ENCODE measurements at places on chromosomes 4 and X.

- no peak for DNase-seq
Measured at GRCh38 chr4:172791841-172792240, 376.8 kb upstream of the GALNT7 start.

GRCh38 chrX:114591121-114591520 is 7.2 kb downstream of the HTR2C start:
- DNase-seq: no peak

- DNase-seq: no peak
Measured at GRCh38 chrX:74234818-74235217, 69.2 kb upstream of the ZCCHC13 start.

GRCh38 chrX:121987163-121987562 is 939.8 kb downstream of the GLUD2 start:
- DNase-seq: no peak

GRCh38 chrX:48083212-48083611 is 11.8 kb upstream of the ZNF630 start:
- DNase-seq: peak; percentile 13

DNA sequence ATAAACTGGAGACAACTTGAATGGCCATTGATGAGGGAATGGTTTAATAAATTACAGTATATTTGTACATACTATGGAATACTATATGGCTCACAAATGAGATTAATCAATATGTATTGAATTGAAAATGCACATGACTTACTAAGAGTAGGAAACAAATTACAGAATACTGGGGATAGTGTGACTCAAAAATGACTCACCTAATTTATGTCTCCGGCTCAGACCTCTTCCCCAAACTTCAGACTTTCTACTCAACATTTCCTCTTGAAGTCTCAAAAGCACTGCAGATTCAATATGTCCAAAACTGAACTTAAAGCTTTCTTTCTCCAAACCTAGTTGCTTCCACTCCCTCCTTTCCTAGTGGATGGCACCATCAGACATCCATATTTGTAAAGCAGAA is 28.8 kb upstream of the GRIA3 start:
- DNase-seq: no peak

GRCh38 chrX:150940844-150941495 is 42.2 kb upstream of the HMGB3 start:
- no peak for DNase-seq

GRCh38 chr4:144583658-144584057 is 62.3 kb upstream of the HHIP start:
- peak; percentile 34 for DNase-seq

GRCh38 chr4:110195561-110196205 is 2.7 kb downstream of the ELOVL6 start:
- DNase-seq: peak; percentile 13

DNA sequence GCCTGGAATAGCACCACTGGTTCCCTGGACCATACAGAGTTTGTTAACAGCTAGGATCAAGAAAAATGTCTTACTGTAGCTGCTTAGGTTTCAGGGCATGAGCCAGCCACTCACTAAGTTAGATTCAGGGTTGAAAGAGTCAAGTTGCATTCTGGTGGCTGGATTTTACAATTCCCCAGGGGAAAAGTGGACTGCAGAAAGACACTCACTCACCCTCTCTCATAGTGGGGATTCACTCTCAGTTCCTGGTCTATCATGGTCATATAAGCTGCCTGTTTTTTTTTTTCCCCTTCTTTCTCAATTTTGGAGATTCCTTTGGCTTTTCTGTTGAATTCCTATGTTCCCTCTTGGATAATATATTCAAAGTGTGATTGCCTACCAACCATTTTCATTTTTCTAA is 744.2 kb upstream of the GRIA3 start:
- DNase-seq: no peak

DNA sequence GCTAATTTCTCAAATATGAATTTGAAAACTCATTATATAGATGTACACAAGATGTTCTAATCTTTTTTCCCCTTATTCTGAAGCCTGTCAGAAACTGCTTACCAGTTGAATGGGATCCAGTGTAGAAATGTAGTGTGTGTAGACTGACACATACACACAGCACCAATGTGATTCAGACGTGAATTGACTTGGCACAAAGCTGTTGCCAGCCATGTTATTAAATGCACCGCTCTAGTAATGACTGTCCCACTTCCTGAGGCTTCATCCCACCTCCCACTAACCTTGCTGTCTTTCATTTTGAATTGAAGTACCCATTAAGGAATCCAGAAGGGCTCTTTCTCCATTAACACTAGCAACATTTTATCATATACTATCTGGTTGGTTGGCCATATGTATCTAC is 146.6 kb downstream of the PPA2 start:
- no peak for DNase-seq

DNA sequence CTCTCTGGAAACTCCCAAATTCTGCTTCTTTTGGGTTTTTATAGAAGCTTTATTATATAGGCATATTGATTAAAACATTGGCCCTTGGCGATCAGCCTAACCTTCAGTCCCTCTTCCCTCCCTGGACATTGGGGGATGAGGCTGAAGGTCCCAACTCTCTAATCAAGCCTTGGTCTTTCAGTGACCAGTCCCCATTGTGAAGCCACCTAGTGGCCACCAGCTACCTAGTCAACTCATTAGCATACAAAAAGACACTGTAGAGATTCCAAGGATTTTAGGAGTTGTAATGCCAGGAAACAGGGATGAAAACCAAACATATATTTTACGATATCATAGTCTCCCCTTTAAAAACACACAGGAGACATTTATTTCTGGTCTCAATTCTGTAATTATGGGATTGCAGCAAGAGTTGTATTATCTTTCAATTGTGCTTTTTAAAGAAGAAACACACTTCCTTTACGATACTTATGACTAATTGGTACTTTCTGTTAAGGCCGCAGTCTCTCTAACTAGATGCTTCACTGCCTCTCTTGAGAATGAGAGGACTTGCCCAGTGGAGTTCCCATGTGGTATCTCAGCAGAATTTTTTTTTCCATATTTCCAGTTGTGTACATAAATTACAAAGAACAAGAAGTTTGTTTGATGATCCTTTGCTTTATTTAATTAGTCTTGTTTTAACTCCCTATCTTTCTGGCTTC is 58.2 kb downstream of the WDR17 start:
- no peak for DNase-seq

- DNase-seq: no peak
Measured at GRCh38 chrX:124212622-124213021, 119.8 kb upstream of the TEX13D start.

DNA sequence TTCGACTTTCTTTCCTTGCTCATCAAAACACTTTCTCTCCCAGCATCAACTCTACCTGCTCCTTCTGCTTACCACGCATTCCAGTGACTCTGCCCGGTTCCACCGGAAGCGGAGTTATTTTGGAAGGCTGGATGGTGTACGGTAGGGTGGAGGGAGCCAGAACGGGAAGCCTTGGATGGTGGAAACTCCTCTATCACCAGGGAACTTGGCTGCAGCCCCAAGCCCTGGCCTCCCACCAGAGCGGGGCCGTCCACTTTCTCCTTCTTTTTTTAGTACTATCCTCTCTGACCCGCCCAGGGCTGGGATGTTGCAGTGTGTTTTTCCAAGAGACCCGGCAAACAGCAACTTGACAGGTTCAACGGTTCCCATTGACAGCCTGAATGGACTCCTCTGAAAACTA is 27.6 kb downstream of the ADGRG2 start:
- DNase-seq: no peak

DNA sequence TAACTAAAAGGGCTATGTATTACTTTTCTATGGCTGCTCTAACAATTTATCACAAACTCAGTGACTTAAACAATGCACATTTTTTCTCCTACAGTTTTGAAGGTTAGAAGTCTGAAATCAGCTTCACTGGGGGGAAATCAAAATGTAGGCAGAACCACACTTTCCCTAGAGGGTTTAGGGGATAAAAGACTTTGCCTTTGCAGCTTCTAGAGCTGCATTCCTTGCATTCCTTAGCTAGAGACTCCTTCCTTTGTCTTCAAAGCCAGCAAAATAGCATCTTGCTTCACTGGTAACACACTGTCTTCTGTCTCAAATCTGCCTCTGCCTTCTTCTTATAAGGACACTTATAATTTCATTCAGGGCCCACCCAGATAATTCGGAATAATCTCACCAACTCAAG is 152.4 kb upstream of the SPIN4 start:
- no peak for DNase-seq

GRCh38 chr4:183304538-183304937 is 15.5 kb downstream of the CLDN22 start:
- no peak for DNase-seq

DNA sequence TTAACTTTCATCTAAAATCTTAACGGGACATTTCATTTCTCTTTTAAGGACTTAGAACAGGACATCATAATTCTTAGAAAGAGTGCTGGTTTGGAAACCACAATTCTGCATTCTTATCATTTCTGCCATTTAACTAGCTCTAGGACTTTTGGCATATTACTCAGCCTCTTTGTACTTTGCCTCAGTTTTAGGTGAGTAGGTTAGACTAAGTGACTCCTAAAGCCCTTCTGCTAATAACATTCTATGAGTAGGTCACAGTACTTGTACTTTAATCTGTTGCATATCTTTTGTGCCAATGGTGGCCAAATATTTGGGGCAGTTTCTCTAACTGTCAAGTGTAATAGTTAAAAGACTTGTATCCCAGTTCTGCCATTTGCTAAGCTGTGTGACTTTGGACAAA is 115.4 kb upstream of the NUDT6 start:
- no peak for DNase-seq

GRCh38 chr4:4734425-4734824 is 125.0 kb upstream of the MSX1 start:
- DNase-seq: no peak

GRCh38 chr4:130851932-130852331 is 1756.0 kb downstream of the C4orf33 start:
- DNase-seq: no peak

DNA sequence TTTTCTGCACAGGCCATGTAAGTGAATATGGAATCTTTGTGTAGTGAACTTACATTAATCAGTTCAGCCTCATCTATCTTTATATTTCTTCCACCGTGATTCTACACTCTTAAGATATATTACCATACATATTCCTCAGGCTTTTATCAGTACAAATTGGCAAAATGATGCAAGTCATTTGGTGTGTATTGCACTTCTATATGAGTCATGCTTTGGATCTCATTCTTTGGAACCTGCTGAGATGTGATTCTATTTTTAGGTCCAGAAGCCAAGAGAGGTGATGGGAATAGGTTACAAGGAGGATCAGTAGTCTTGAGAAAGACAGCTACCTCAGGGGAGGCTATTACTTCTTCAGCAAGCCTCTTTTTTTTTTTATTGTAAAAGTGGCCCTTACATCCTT is 204.4 kb downstream of the ZNF330 start:
- no peak for DNase-seq

GRCh38 chrX:149510386-149510785 is 5.3 kb upstream of the IDS start:
- no peak for DNase-seq

GRCh38 chrX:50003927-50004326 is 81.5 kb downstream of the CLCN5 start:
- DNase-seq: no peak

GRCh38 chr4:151316645-151317044 is 8.8 kb downstream of the SH3D19 start:
- DNase-seq: no peak

- no peak for DNase-seq
Measured at GRCh38 chr4:143071351-143071750, 113.4 kb upstream of the USP38 start.

DNA sequence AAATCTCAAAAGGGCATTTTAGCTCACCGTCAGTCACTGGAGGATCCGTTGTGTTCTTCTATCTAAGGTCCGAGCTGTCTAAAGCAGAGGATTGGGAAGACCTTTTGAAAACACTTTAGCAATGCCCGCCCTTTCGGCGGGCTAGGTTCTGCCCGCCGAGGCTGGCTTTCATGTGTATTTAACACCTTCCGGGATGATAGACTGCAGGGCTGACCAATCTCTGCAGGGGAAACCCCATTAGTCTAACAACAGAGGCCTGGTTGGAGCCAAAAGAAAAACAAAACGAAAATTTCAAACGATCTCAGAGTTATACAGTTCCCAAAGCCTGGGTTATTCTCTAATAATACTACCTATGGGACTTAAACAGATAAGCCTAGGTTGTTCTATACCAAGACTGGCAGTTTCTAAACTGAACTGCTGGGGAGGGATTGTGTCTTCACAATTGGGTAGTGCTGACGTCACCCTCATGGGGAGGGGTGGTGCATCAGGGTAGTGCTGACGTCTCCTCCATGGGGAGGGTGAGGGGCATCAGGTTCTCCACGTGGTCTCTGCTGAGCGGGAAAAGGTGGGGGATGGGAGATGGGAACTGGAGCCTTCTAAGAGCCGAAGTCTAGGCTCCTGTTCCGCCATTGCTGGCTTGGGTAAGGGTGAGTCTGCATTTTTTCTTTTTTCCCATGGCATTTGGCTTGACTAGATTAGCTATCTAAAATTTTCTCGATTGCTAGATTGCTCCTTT is 14.8 kb upstream of the CUL4B start:
- no peak for DNase-seq

GRCh38 chr4:120314969-120315368 is 248.3 kb upstream of the MAD2L1 start:
- no peak for DNase-seq

- DNase-seq: no peak
Measured at GRCh38 chr4:124936427-124936826, 223.9 kb upstream of the ANKRD50 start.

DNA sequence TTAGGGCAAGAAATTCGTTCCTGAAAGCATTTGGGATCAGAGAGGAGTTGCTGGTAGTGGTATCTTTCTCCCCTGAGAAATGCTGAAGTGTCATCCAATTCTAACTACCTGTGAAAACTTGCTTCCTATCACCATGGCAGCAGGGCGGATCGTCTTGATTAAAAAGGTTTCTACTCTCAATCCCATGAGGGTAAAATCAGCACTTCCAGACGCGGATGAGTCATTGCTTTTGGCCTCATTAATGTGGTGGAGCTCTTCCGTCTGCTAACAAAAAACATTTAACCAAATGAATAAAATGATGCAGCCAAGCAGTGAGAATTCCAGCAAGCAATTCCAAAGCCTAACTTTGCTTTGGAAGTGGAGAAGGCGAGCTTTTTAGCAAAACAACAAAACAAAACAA is 325.6 kb downstream of the CAMK2D start:
- peak; percentile 47 for DNase-seq

Measured in putamen (tissue), 1 donor.